ENCODE measurements at places on chromosomes 6 and 20.

- DNase-seq = no peak
Observed at GRCh38 chr6:21738180-21739094, 144.9 kb downstream of the SOX4 start.

DNA sequence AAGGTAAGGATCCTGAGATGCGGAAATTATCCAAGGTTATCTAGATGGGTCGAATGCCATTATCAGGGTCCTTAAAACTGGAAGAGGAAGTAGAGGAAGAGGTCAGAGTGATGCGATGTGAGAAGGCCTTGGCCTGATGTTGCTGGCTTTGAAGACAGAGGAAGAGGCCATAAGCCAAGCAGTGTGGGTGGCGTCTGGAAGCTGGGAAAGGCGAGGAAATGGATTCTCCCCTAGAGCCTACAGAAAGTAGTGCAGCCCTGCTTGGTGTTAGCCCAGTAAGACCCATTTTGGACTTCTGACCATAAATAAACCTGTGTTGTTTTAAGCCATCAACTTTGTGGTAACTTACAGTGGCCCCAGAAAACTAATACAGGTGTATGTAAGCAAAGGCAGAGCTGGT is 2.0 kb downstream of the SRXN1 start:
- DNase-seq = no peak

GRCh38 chr6:133547136-133547535 is 306.0 kb downstream of the EYA4 start:
- peak; percentile 7 for DNase-seq

GRCh38 chr6:12266571-12266970 is 23.6 kb upstream of the EDN1 start:
- DNase-seq = no peak

- DNase-seq = peak; percentile 78
Observed at GRCh38 chr20:63290677-63291472, 2.1 kb upstream of the COL20A1 start.

DNA sequence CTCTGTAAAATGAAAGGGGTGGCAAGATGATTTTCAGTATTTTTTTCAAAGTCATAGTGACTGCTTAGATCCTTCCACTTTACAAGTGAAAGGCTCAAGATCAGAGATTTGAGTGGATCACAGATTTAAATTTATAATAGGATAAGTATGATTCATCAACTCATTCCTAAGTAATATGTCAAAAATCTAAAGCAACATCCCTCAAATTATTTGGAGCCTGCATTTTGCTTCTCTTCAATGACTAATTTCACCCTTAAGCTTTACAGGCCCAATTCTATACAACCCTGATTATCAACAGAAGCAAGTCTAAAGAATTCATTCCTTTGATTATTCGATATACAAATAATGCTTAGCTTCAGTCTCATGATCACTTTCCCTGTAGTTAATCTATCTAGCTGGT is 93.9 kb upstream of the HEY2 start:
- DNase-seq = no peak

- DNase-seq = no peak
Observed at GRCh38 chr20:4985658-4986057, 15.7 kb downstream of the SLC23A2 start.

GRCh38 chr20:62985444-62985778 is 21.4 kb downstream of the BHLHE23 start:
- no peak for DNase-seq

GRCh38 chr6:73532293-73532692 is 11.5 kb upstream of the EEF1A1 start:
- DNase-seq = no peak

- no peak for DNase-seq
Observed at GRCh38 chr20:43699941-43700565, 26.7 kb downstream of the GTSF1L start.
